A549 treated with CpdA at 1 μM for 4 hours (cell line): ENCODE measurements at places on chromosomes 7 and 10. TPM values are rescaled to one million over a fixed set of nuclear protein-coding genes. Genes with fewer than 3 reads are reported as not detected.

The ANKRD30A gene
- 0.37 to 1.4 TPM (median 1.0 TPM) in 5 replicates for total RNA-seq

The MCM10 gene
- 21.6 to 30.8 TPM (median 23.2 TPM) in 5 replicates for total RNA-seq

The GDF2 gene
- total RNA-seq: not detected in 5 replicates

The C7orf57 gene
- 0.26 to 0.61 TPM (median 0.37 TPM) in 5 replicates for total RNA-seq

The FAM241B gene
- total RNA-seq: 18.3 to 21.2 TPM (median 19.5 TPM) in 5 replicates

The AOAH gene
- total RNA-seq: 0.05 TPM in 1 of 5 replicates, not detected in the others

The STARD3NL gene
- total RNA-seq: 53.9 to 70.1 TPM (median 55.6 TPM) in 5 replicates

The SLC29A3 gene
- 11.9 to 15.4 TPM (median 12.9 TPM) in 5 replicates for total RNA-seq

The CALCR gene
- total RNA-seq: not detected in 5 replicates

The CLEC5A gene
- not detected in 5 replicates for total RNA-seq

The PALD1 gene
- total RNA-seq: 5.5 to 7.8 TPM (median 6.9 TPM) in 5 replicates

The CDK5 gene
- 32.3 to 35.2 TPM (median 33.4 TPM) in 5 replicates for total RNA-seq

The ATP6V1F gene
- 243 to 262 TPM (median 252 TPM) in 5 replicates for total RNA-seq

The PON3 gene
- 28.2 to 39.2 TPM (median 35.7 TPM) in 5 replicates for total RNA-seq

The SLC26A5 gene
- not detected in 5 replicates for total RNA-seq

The LAMB1 gene
- 118 to 182 TPM (median 130 TPM) in 5 replicates for total RNA-seq

The EPHB6 gene
- 0.23 to 0.49 TPM (median 0.38 TPM) in 5 replicates for total RNA-seq

The HOXA10 gene
- 6.8 to 9.0 TPM (median 7.3 TPM) in 5 replicates for total RNA-seq

The EGFR gene
- 92.3 to 139 TPM (median 118 TPM) in 5 replicates for total RNA-seq

The PNLIPRP3 gene
- not detected in 5 replicates for total RNA-seq

The MBL2 gene
- not detected in 5 replicates for total RNA-seq

The SNCG gene
- total RNA-seq: 8.7 to 13.7 TPM (median 12.7 TPM) in 5 replicates

The C10orf67 gene
- 0.05 to 0.22 TPM (median 0.10 TPM) in 3 of 5 replicates, not detected in the others for total RNA-seq

The GIMAP1 gene
- total RNA-seq: not detected in 5 replicates

The LIPM gene
- total RNA-seq: not detected in 5 replicates

The NEBL gene
- total RNA-seq: 3.0 to 4.7 TPM (median 3.9 TPM) in 5 replicates

The CLRN3 gene
- total RNA-seq: not detected in 5 replicates

The GRID2IP gene
- total RNA-seq: 0.01 TPM in 1 of 5 replicates, not detected in the others

The GCK gene
- 0.02 TPM in 1 of 5 replicates, not detected in the others for total RNA-seq

The CYP26C1 gene
- total RNA-seq: not detected in 5 replicates

The TLX1 gene
- not detected in 5 replicates for total RNA-seq

The ZNF12 gene
- total RNA-seq: 10.1 to 14.4 TPM (median 10.2 TPM) in 5 replicates

The EFCAB10 gene
- 2.9 to 4.1 TPM (median 3.4 TPM) in 5 replicates for total RNA-seq

The LARP4B gene
- 31.3 to 41.8 TPM (median 34.5 TPM) in 5 replicates for total RNA-seq

The CD36 gene
- 0.13 to 0.22 TPM in 2 of 5 replicates, not detected in the others for total RNA-seq

The WNT8B gene
- total RNA-seq: 0.03 to 0.07 TPM in 2 of 5 replicates, not detected in the others

The MSMB gene
- total RNA-seq: not detected in 5 replicates

The VWDE gene
- total RNA-seq: 0.31 to 0.84 TPM (median 0.48 TPM) in 5 replicates

The OPTN gene
- 51.3 to 64.3 TPM (median 55.8 TPM) in 5 replicates for total RNA-seq

The CPA2 gene
- total RNA-seq: 0.08 to 0.20 TPM (median 0.09 TPM) in 3 of 5 replicates, not detected in the others

The EBLN1 gene
- 0.08 TPM in 1 of 5 replicates, not detected in the others for total RNA-seq

The BAMBI gene
- total RNA-seq: 13.6 to 20.5 TPM (median 18.8 TPM) in 5 replicates

The OR2A42 gene
- total RNA-seq: not detected in 5 replicates

The SHTN1 gene
- total RNA-seq: 20.7 to 33.1 TPM (median 25.2 TPM) in 5 replicates

The ZFAND2A gene
- 51.8 to 66.6 TPM (median 63.6 TPM) in 5 replicates for total RNA-seq

The ZNF503 gene
- total RNA-seq: 8.5 to 13.3 TPM (median 12.4 TPM) in 5 replicates

The CREB3L2 gene
- total RNA-seq: 26.3 to 41.0 TPM (median 33.8 TPM) in 5 replicates

The CYP2C19 gene
- total RNA-seq: 0.02 TPM in 1 of 5 replicates, not detected in the others

The FAM25G gene
- total RNA-seq: 1.1 to 2.6 TPM (median 1.4 TPM) in 4 of 5 replicates, not detected in the other

The SPDYE1 gene
- total RNA-seq: not detected in 5 replicates

The FAM24B gene
- 13.1 to 15.6 TPM (median 14.3 TPM) in 5 replicates for total RNA-seq

The GIMAP4 gene
- total RNA-seq: not detected in 5 replicates

The MYOZ1 gene
- total RNA-seq: 0.08 TPM in 1 of 5 replicates, not detected in the others

The AGR2 gene
- total RNA-seq: 97.0 to 175 TPM (median 138 TPM) in 5 replicates

The TSPAN15 gene
- 85.7 to 107 TPM (median 105 TPM) in 5 replicates for total RNA-seq

The TRIM50 gene
- not detected in 5 replicates for total RNA-seq
